ENCODE measurements at places on chromosomes 12 and 14.

GRCh38 chr12:1927751-1928351, 9.4 kb upstream of the CACNA2D4 start:
- peak; percentile 46 for DNase-seq

- peak; percentile 77 for DNase-seq
Observed at GRCh38 chr12:96516472-96517430, 27.4 kb downstream of the CFAP54 start.

DNA sequence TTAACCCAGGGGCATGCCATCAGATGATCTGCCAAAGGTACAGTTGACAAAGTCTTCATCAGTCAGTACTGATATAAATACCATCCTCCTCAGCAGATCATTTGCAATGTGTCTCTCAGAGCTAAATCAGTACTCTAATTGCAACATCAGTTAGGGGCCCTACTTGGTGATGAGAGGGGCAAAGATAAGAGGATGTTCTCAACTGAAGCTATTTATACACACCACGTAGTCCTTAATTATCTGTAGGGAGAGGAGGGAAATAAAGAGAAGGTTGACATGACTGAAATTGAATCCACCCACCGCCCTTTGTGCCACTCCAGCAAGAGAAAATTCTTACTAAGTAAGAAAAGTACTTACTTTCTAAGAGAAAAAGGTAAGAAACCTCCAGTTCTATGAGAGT, 157.8 kb upstream of the NUDT4 start:
- DNase-seq, result no peak

DNA sequence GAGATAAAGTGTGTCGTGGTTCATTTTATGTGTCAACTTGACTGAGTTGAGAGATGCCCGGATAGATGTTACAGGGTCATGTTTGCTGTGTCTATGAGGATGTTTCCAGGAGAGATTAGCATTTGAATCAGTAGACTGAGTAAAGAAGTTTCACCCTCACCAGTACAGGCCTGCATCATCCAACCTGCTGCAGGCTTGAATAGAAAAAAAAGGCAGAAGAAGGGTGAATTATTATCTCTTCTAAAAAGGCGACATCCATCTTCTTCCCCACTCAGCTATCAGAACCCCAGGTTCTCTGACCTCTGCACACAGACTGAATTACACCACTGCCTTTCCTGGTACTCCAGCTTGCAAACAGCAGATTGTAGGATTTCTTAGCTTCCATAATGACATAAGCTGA, 1293.7 kb upstream of the FLRT2 start:
- DNase-seq, result no peak

- no peak for DNase-seq
Observed at GRCh38 chr12:123251403-123252076, 18.3 kb downstream of the MTRFR start.

GRCh38 chr12:806200-806791, 53.9 kb downstream of the WNK1 start:
- DNase-seq, result peak; percentile 84

All from EH (cell line).